Stimulated activated CD4-positive, alpha-beta T cell treated with anti-CD3 and anti-CD28 coated beads, Interleukin-2, amount 100 ng/mL, for 48 hours (primary cell): ENCODE measurements at places on chromosomes 2 and 18.
A peak's percentile ranks its signal among the peaks of the same experiment; 100 is the strongest.

DNA sequence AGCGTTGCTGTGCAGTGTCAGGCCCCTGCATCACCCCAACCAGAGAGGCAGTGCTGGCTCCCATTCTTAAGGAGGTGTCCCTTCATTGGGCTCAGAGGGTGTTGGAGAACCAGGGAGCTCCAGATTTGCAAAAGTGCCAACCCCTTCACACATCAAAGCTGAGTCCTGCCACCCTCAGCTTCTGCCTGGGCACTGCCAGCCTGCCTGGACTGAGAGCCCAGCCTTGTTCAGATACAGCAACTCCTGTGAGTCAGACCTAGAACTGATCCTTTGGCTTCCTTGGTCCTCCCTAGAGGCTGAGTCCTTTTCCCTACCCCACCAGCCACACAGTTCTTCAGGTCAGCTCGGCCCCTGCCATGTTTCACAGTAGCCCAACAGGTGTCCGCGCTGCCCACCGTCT is 424.9 kb upstream of the MYT1L start:
- DNase-seq: no peak

- DNase-seq: no peak
These were observed 124.2 kb upstream of the CXCR4 start for GRCh38 chr2:136242100-136242499.

DNA sequence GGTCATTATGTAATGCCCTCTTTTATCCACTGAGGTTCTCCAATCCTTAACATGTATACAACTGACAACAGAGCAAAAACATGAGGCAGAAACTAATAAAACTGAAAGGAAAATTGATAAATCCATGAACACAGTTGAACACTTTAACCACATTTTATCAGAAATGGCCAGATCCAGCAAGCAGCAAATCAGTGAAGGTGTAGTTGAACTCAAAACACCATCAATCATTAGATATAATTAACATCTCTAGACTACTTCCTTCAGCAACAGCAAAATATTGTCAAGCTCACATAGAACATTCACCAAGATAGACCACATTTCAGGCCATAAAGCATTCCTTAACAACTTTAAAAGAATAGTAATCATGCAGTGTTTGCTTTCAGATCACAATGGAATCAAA is 72.9 kb downstream of the HS6ST1 start:
- no peak for DNase-seq

- DNase-seq: peak; percentile 50
These were observed 365 bp downstream of the CUL3 start for GRCh38 chr2:224584785-224585210.

DNA sequence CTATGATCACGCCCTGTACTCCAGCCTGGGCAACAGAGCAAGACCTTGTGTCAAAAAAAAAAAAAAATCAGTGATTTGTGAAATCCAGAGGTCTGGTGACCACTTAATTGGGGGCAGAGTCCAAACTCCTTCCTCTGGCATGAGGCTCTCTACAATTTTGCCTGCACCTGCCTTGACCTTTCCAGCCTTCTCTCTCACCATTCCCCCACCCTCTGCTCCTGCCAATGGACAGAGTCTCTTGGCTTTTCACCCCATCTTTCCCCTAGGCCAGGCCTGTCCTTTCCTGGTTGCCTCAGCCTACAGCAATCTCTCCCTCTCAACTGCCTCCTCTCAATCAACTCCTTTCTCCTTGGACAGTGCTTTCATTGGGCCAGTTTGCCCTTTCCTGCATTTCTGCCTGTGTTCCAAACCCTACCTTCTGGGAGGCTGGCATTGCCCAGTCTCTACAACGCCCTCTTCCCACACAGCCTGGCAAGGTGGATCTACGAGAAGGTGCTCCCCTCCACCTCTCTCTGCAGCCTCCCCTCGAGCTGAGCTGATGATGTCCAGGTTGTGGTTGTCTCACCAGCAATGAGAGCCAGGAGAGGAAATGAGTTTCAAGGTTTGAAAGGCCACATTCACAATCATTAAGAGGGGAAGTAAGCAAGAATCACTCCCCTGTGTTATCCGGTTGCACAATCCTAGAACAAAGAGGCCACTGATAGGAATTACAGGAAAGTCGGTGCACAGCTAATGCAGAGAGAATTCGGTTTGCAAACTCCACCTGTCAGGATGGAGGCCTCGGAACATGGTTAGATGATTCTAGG is 39.5 kb upstream of the NPAS2 start:
- DNase-seq: no peak

GRCh38 chr2:236241181-236242056 is 22.8 kb downstream of the ASB18 start:
- no peak for DNase-seq
